ENCODE measurements at places on chromosomes 4 and X. TPM values are rescaled to one million over a fixed set of nuclear protein-coding genes. Genes with fewer than 3 reads are reported as not detected.
A peak's percentile ranks its signal among the peaks of the same experiment; 100 is the strongest.

GRCh38 chr4:3531318-3531878 is 824 bp downstream of the LRPAP1 start:
- no peak for DNase-seq

DNA sequence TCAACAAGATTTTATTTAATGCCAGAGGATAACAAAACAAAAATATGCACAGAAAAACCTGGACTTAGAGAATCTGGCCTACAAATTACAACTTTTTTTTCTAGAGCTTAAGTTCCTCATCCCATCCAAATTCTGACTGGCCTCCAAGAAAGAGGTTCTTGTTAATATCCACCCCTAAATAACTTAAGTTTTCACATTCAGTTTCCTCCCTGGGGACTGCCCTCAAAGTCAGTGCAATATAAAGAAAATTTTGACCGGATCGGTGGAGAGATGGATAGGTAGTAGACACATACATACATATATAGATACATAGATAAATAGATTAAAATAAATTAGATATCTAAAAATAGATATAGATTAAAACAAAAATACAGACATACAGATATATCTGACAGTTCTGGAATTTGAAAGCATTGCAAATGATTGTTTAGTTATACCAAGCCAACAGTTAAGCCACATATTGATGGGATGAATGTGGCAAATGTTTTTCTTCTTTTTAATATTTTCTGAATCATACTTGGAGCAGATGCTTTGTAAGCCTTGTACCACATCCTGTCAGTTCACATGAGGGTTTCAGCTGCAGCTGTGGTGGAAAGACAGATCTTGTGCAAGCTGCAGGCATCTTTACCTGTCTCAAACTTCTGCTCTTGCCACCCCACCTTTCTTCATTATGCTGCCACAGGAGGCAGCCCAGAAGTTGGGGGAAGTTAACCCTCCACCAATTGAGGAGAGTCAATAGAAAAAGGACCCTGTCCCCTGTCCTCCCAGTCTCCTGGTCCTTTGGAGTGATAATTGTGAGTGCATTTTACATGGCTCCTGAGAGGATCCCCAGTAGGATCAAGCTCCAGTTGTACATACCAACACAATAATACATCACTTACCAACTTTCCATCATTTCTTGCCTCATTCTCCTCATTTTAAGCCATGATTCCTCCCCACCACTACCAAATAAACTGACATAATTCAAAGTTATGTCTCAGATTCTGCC is 58.5 kb upstream of the PRDM8 start:
- no peak for DNase-seq

DNA sequence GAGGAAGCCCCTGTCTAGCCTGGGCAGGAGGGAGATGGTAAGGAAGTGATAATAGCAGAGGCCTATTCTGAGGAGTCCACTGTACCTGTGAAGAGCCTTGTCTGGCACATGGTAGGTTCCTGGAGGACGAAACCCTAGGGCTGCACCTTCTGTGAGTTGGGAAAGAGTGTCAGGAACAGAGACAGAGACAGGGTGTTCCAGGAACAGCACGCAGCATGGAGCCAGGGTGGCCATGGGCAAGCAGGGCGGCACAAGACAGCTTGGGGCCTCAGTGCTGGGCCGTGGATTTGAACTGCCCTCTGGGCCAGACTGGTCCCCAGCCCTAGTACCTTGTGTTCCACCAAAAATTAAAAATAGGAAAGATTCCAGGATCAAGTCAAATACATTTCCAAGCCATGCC is 272.5 kb downstream of the EVC2 start:
- DNase-seq = no peak

GRCh38 chrX:23826216-23826615 is 43.2 kb downstream of the SAT1 start:
- DNase-seq = no peak

DNA sequence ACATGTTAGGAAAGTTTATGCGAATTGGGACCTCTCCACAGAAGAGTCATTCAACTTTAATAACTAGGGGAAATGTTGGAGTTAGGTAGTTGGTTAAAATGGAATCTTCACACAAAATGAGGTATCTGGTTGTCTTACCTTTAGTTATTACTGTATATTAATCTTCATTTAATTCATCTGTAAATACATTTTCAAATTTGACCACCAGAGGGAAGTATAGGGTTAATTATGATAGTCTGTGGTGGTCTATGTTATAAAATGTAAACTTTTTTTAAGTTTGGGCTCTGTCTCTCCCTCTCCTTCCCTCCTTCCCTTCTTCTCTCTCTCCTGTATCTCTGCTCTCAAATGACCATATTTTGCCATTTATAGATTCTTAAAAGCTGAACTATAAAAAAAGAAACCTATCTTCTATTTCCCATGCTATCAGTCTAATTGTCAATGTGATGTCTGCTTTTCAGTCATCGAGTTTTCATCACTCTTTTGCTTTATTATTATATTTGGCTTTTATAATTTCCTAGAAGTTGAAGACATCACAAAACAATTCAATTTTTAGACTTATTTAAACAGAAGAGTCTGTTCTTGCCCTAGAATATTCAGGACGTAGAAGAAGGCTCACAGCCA is 49.8 kb downstream of the TMEM144 start:
- no peak for DNase-seq

DNA sequence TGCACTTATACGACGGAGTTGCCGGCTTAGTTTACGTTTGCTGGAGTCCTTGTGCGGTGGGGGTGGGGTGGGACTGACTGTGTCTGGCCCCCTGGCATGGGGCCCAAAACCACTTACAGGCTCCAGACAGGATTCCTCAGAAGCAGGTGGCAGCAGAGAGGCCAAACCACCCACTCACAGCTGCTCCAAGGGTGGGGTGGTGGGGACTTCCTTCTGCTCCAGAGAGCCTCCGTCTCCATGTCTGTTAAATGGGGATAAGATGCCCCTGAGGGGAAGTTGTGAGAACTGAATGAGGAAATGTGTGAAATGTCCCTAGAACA is 36.7 kb downstream of the PSAPL1 start:
- DNase-seq = peak; percentile 61

Gene F9
- polyA plus RNA-seq = not detected
